ENCODE measurements at places on chromosomes 13 and 19.
A peak's percentile ranks its signal among the peaks of the same experiment; 100 is the strongest.

DNA sequence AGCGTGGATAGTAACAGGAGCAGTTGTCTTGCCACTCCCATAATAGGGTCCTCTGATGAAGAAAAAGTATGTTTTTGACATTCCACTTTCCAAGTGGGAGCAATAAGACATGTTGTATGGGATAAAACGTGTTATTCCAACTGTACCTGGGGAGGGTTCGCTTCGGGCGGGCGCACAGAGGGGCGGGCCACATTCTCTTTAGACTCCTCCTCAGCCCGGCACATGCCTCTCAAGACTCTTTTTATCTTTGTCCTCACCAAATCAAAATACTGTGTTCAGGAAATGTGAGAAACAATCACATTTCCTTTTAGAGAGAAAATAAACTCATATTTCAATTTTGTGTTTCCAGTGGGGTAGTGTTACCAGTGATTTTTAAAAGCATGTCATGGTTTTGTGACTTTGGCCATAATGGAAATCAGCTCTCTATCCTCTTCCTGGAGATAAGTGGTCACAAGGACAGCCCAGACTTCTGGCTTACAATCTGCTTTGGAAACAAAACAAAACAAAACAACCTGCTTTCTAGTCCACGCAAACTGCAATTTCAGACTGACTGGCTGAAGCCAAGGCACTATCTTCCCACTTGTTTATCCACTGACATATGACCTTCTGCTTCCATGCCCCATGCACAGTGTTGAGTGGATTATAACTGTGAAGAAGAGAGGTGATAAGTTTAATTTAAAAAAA is 276.1 kb downstream of the NALCN start:
- no peak for DNase-seq

- DNase-seq, result no peak
Measured at GRCh38 chr13:108586826-108587225, 42.6 kb upstream of the MYO16 start.

DNA sequence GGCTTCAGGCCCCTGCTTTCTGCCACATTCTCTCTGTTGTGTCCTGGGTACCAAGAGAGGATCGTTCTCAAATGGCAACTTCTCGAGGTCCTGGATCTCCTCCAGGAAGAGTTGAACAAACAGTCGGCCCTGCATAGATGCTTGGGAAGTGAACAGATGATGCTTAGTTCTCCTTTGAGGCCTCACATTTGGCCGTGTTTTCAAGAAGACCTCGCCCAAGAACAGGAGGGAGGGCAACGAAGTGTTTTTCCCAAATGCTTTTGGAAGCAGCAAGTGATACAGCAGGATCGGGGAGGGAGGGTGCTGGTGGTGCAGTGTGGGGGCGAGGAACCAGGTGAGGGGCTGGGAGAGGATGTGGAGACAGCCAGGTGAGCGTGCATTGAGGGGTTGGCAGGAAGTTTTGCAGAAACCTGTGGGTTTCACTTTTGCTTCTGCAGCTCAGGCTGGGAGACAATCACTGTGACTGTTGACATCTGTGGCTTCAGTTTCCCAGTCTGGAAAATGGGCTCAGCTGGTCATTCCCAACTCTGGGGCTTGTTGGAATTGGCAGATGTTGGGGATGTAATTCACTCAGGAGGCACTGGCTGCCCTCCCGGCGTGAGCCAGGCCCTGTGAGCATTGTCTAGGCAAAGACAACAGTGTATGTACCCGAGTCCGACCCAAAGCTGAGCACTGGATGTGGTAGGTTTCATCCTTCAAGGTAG is 21.6 kb downstream of the MAST3 start:
- DNase-seq, result no peak

GRCh38 chr19:17125062-17125727 is 49.6 kb downstream of the MYO9B start:
- DNase-seq, result no peak

DNA sequence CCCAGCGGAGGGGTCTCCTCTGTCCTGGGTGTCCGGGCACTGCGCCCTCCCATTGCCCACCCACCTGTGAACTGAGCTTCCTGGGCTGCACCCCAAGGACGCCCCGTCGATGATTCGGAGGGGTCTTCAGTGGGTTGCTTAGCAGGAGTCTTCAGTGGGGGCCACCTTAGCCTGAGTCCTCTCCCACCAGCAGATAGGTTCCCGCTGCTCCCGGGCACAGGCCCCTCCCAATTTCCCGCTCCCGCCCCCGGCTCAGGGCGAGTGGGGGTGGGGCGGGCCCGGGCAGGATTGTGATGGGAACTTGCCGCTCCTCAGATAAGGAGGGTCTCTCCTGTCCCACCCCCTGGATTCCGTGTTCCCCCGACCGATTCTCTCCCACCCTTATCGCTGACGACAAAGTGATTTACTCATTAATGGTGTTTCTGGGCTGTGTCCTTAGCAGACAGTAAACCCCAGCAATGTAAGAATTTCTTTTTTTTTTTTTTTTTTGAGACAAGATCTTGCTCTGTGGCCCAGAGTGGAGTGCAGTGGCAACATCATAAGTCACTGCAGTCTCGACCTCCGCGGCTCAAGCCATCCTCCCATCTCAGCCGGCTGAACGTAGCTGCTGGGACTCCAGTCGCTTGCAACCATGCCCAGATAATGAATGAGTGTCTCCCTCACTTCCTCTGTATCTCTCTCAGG is 655 bp upstream of the S1PR5 start:
- no peak for DNase-seq

DNA sequence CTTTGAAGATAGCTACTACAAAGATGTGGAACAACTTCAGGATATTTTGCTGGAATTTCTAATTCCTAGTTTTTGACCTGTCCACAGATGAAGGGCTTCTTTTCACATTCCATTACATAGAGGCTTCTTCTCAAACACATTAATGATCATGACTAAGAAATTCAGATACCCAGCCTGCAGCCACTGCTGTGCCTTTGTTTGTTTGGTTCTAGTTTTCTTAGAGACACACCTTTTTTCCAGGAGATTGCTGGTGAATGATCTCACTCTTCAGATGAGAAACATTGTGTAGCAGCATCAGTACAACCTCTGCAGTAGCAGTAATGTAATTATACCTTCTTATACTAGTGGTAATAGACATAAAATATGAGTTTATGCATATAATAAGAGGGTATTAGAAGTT is 5.0 kb downstream of the TDRD3 start:
- DNase-seq, result no peak

DNA sequence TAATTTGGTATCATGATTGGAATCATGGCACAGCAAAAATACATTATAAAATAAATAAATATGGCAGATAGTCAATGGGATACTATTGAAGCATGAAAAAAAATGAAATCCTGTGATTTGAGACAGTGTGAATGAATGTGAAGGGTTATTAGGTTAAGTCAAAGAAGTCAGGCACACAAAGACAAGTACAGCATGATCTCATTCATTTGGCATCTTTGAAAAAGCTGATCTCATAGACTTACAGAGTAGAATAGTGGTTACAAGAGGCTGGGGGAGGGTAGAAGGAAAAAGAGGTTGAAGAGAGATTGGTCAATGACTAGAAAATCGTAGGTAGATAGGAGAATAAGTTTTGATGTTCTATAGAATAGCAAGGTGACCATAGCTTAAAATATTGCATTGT is 295.1 kb upstream of the SLITRK5 start:
- DNase-seq, result no peak

DNA sequence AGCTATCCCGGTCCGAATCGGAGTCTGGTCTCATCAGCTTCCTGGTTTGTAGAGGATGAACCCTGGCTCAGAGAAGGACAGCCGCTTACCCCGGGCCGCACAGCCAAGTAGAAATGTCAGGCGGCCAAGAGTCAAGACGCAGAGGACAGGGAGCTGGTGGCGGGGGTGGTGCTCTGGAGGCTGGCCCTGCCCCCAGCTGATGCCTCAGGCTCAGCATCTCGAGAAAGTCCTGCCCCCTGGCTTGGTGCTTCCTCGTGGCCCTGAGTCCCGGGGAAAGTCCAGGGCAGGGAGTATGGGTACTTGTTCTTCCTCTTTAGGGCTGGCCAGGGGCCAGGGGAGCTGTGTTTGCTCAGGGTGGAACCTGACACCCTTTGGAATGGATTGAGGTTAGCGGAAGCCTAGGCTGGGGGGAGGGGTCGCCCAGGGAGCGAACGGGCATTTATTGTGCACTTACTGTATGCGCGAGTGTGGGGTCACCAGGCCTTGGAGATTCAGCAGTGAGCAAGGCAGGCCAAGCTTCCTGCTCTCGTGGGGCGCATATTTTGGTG is 2.2 kb downstream of the TJP3 start:
- no peak for DNase-seq

GRCh38 chr13:51925865-51926527 is 64.2 kb downstream of the CCDC70 start:
- no peak for DNase-seq

DNA sequence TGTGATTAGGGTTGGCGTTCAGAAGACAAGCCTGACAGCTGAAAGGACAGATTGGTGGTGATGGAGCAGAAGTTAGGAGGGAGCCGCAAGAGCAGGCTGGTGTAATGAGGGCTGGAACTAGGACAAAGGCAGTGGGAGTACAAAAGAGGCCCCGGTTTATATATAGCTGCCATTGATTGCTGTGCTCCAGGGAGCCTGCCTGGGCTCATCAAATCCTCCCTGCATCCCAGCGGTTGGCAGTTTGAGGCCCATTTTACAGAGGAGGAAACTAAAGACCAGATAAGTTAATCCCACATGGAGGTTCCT is 123.7 kb downstream of the CACNA1A start:
- DNase-seq, result no peak

DNA sequence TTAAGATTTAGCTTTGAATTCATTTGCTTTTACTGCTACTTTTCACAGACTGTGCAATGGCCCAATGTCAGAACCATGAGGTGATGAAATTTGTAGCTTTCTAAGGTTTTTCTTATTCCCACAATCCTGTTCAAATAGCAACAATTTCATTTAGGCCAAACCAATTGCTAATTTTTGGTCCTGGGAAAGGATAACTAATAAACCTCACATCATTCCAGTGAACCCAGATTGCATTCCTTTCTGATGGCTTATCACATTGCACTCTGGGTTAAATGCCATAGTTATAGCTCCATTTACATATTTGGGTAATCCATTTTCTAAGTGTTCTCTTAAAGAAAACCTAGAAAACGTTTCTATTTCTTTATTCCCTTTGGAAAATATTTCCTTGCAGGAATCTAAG is 22.9 kb upstream of the POMP start:
- peak; percentile 76 for DNase-seq

DNA sequence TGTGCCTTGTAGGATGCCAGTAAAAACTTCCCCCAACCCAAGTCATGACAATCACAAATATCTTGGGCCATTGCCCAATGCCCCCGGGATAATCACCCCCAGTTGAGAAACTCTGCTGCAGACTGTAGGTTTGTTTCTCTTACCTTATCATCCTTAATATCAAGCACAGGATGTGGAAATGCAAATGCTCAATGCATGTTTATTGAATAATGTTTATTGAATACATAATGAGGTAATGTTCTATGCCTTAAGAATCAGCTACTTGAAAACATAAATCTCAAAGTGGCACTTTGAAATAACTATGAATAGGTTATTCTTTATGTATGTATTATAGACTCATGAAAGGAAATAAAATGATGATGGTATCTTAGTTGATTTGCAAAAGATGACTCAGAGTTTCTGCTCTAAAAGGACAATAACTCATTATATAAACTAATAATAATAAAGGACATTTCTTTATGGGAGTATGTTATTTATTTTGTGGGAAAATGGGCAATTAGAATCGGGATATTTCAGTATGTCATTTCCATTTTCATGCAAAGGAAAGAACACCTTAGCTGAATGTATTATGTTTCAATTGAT is 414.2 kb downstream of the EFNB2 start:
- DNase-seq, result no peak

DNA sequence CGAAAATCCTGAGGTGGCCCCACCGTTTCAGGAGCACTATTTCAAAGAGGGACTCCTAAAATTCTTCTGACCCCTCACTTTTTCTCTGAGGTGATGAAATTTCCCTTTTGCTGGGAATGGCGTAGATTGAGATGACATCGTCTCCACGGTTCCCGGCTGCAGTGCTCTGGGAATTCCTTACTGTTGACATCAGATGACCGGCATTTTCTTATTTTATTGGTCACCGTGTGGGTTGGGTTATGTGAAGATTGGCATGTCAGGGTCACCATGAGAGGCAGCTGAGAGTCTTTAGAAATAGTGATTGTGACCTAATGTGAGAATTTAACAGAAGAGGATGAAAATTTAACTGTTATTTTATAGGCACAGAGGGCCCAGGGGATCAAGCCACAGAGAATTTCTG is 356.7 kb downstream of the FGF9 start:
- no peak for DNase-seq

GRCh38 chr13:43905435-43906031 is 25.8 kb downstream of the LACC1 start:
- peak; percentile 67 for DNase-seq

DNA sequence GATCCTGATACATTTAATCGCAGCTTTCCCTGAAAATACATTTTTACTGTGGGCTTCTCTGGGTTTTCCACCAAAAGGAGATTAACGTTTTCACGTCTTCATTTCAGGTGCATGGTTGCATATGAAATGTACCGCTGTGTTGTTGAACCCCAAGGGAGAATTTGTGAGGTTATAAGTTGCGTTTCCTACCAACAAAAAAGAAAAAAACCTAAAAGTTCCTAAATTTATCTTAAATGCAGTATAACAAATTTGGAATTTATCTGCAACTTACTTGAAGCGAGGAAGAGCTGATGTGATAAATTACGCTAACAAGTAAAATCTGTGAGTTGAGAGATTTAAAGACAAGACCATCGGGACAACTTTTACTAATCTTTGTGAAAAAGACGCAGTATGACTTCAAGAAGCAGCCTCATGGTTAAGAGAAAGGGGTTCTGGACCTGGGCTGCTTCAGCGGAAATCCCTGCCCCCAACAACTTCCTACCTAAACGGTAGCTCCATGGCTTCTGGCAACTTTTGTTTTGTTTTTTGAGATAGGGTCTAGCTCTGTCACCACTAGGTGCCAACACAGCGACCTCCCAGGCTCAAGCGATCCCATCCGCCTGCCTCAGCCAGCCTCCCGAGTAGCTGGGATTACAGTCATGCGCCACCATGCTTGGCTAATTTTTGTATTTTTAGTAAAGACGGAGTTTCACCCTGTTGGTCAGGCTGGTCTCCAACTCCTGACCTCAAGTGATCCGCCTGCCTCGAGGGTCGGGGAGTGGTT is 958 bp upstream of the OBI1 start:
- DNase-seq, result no peak

GRCh38 chr19:18905513-18906236 is 9.7 kb upstream of the CERS1 start:
- DNase-seq, result no peak

DNA sequence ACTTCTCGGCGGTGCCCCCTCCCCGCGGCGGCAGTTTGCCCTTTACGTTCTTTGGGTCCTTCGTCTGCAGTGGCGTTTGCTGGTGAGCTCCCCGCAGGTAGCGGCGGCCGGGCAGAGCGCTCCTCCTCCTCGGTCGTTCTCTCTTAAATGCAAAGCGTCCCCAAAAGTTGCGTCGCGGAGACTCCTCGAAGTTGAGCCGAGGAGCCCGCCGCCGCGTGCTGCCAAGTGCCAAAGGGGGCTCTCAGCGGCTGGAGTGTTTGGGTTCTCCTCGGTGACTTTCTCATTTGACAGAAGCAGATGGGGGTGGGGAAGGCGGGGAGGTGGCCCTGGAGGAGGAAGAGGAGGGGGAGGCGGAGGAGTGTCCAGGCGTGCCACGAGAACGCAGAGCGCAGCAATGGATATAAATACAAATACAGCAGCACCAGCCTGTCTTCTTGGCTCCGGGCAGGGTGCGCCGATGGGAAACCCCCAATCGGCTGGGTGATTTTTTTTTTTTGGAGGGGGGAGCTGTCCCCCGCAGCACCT is at the start of gene SOX21:
SOX21 (minus strand) TSS at position 259 of the 525 bp plus-strand sequence. CDS start 496 bp downstream, outside the sequence.
- no peak for DNase-seq

GRCh38 chr19:15368798-15369593 is 10.6 kb downstream of the AKAP8 start:
- no peak for DNase-seq
